ENCODE measurements at places on chromosomes 7 and 10.

DNA sequence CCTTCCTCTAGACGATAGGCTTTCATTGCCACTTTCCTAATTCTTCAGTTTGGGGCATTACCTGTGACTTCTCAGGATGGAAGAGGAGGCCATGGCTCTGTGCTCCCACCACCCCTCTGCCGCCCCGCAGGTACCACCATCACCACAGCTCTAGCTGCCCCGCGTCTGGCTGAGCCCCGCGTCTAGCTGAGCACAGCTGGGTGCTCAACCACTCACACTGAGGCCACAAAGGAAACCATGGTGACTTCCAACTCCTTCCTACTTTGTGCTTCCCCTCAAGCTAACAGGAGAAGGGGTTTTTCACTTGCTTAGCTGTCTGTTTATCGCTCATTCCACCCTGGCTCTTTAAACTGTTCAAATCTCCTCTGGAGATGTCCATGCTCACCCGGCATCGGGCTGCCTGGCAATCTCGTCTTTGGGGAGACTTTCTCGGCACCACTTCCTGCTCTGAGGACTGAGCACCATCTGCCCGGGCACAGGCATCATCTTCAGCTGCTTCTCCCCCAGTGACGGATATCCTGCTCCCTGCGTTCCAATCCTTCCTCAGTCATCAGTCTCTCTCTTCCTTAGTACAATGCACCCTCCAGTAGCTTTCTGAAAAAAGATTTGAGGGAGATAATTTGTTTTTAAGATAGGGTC, 59.4 kb downstream of the MAD1L1 start:
- no peak overlapping the region for H3K4me3 ChIP-seq
- peaks cover 59% of the 10 kb centered on the region for H3K36me3 ChIP-seq
- no peak overlapping the region for H3K27ac ChIP-seq
- no peaks in the 10 kb centered on the region for H3K27me3 ChIP-seq

DNA sequence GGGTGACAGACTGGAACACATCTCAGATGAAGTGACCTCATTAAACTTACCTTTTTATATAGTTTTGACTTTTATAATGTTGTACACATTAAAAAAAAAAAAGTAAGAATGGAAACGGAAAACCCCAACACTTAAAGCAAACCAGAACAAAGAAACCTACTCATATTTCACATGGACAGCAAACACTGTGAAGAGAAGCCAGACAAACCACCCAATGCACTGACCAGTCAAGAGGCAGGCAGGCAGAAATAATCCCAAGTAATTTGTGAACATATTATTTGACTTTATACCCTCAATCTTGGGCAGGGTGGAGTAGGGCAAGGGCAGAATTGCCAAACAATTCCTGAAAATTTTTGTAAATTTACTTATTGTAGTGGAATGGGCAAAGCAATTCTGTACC, 39.8 kb downstream of the WAPL start:
- no peak overlapping the region for H3K4me3 ChIP-seq
- no peak overlapping the region for H3K27ac ChIP-seq
- DNase-seq: no peak
- peaks cover 5% of the 10 kb centered on the region for H3K4me1 ChIP-seq
- H3K36me3 ChIP-seq: peaks cover 47% of the 10 kb centered on the region

DNA sequence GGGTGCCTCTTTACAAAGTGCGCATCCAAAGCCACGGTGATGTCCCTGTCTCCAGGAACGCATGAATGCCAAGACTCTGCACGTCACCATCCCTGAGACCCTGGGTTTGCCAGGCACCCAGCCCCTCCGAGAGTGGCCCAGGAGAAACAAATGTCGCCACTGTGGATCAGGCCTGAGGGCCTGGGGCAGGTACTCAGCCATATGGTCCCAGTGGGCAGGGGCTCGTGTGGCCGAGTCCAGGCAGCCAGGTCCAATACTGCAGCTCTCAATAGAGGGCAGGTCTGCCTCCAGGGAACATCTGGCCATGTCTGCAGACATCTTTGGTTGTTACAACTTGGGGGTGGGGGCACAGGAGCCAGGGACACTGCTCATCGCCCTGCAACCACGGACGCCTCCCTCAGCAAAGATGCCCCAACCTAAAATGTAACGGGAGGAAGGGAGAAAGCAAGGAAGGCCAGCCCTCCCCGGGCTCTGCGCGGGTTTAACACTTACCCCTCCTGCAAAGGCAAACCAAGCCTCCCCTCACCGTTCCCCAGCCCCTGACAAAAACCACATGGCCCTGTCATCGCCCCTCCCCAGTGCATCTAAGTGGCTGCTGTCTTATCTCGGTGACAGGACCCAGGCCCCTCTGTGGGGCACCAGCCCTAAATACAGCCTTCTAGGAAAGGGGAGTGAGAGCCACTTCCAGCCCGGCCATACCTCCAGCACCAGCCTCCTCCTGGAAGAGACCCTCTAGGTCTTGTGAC, 10.3 kb upstream of the PAPOLB start:
- no peaks in the 10 kb centered on the region for H3K36me3 ChIP-seq
- DNase-seq: no peak
- H3K4me3 ChIP-seq: no peak overlapping the region

DNA sequence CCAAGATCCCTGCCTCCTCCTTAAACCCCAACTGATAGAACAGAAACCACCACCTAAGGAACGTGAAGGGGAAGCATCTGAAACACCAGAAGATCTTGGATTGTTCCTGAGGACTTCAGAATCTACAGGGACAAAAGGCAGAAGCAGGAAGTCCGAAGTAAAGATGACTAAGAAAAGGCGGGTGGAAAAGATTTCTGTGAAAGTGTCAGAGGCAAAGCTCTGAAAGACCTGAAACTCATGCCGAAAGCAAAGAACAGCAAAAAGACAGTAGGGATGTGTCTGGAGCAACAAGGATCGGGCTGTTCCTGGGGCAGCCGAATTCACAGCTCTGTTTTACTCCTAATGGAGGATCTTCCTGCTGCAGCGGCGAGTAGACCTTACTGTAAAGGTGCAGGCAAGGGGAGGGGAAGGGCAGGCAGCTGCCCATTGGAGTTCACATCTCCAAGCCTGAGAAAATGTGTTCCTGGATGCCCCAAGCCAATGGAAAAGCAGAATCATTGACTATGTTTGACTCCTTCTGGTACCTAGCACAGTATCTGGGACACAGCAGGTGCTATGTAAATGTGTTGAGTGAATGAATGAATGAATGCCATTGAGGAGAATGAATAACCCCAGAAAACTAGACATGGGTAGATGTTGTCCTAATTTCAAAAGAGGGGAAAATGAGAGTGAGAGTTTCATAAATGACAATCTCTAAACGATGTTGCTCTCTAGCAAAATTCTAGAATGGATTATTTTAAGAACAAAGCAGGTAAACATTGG, 40.4 kb downstream of the PDIA4 start:
- H3K4me3 ChIP-seq: peak overlapping the region; percentile 96
- H3K4me1 ChIP-seq: peaks cover 48% of the 10 kb centered on the region
- no peak for DNase-seq
- peak overlapping the region; percentile 93 for H3K27ac ChIP-seq
- peaks cover 12% of the 10 kb centered on the region for H3K36me3 ChIP-seq

DNA sequence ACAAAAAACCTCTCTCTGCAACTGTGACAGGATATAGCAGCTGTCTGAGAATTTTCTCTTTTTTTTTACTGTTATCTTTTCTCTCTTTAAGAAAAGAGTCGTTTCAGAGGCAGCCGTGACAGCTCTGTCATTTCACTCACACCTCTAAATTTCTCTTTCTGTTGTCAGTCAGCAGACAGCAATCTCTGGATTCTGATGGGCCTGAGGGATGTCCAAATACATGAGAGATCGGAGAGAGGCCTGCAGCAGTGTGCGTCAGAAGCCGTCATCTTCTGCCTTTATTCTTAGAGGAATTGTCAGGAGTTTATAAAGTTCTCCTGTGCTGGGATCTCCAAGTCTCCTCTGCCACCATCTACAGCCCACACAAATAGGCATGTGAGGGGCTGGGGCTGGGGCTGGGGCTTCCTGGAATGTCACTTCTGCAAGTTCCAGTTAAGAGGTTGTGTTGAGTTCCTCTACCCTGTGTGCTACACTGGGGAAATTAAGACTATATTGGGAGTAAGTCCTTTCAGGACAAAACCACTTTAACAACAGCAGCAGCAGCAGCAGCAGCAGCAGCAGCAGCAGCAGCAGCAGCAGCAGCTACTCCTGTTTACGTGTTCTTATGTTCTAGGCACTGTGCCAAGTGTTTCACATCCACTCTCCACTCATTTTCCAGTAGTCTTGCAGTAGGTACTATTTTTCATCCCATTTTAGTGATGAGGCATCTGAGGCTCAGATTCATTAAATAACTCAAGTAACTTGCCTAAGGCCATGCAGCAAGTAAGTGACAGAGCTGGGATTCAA, 541.3 kb downstream of the LRMDA start:
- H3K27me3 ChIP-seq: no peaks in the 10 kb centered on the region
- H3K36me3 ChIP-seq: no peaks in the 10 kb centered on the region
- no peak overlapping the region for H3K4me3 ChIP-seq
- DNase-seq: no peak

DNA sequence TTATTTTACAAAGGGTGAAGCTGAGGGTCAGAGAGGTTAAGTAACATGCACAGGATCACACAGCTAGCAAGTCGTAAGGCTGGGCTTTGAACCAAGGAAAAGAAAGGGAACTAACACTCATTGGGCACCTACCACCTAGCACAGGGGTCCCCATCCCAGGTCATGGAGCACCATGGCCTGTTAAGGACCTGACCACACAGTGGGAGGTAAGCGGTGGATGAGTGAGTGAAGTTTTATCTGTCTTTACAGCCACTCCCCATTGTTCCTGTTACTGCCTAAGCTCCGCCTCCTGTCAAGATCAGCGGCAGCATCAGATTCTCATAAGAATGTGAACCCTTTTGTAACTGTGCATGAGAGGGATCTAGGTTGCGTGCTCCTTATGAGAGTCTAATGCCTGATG, 222.8 kb downstream of the RAB11FIP2 start:
- no peak overlapping the region for H3K4me3 ChIP-seq
- no peaks in the 10 kb centered on the region for H3K4me1 ChIP-seq
- H3K27ac ChIP-seq: no peak overlapping the region

DNA sequence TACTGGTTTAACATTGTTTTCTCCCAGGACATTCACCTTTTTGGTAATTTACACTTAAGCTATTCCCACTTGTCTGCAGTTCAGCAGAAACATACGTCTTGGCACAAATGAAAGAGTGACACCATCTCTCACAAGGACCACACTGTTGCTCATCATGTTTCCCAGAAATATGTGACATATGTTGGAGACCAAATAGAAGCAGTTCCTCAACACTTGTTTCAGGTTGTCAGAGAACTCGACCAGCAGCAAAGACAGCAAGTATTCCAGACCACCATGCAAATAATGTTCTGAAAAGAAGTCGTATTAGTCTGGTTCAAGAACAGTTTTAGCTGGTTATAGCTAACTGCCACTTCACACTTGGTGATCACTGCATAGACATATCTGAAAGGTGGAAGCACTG, 81.3 kb upstream of the KLF6 start:
- no peak overlapping the region for H3K4me3 ChIP-seq
- H3K36me3 ChIP-seq: no peaks in the 10 kb centered on the region
- H3K27ac ChIP-seq: peak overlapping the region; percentile 19
- no peaks in the 10 kb centered on the region for H3K27me3 ChIP-seq

- no peak overlapping the region for H3K4me3 ChIP-seq
- H3K36me3 ChIP-seq: no peaks in the 10 kb centered on the region
- H3K4me1 ChIP-seq: peaks cover 17% of the 10 kb centered on the region
- peaks cover 2% of the 10 kb centered on the region for H3K27me3 ChIP-seq
These were observed 72.3 kb downstream of the CREB5 start for GRCh38 chr7:28484606-28484935.

DNA sequence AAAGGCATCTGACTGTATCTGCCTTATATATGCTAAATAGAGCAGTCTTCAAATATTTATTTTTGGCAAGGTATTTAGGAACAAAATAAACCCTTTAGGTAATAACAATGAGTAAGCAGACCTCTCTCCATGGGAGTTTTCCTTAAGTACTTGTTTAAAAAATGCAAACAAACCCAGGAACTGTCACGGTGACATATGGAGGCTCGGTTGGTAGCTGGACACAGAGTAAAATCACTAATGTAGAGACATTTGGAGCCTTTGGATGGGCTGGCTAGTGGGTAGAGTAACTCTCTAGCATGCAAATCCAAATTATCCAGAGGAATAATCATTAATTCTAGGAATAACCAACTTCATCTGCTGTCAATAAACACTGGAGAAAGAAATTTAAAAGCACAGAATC, 71.6 kb upstream of the LAMB4 start:
- H3K36me3 ChIP-seq: no peaks in the 10 kb centered on the region
- H3K4me3 ChIP-seq: no peak overlapping the region
- no peak for DNase-seq

DNA sequence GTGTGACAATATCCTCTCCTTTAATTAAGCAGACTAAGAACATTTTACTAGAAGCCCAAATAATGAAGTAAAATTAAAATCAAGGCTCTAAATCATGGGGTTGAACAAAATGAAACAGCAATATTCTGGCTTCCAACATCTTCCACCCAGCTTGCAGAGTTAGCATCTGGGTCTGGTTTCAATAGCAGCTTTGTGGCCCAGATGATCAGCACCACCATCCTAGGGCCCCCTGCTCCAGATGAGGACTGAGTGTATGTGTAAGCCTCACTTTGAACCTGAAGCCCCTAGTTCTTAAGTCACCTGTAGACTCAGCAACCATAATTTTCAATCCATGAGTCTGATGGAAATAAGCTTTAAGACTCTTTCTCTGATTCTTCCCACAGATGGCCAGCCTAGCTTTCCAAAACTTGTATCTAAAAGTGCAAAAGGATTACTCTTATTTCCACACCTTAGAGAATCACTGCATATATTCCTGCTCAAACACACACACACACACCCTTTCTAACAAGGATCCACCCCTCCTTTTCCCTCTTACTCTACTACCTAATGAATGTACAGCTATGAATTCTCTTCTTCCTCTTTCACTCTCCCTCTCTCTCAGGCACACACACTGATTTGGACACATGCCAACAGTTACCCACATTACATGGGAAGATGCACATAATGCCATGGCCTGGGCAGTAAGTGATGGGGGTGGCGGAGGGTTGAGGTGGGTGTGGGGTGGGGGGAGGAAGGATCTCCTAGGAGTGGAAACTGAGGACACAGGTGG, 3.5 kb downstream of the DENND11 start:
- no peaks in the 10 kb centered on the region for H3K27me3 ChIP-seq
- H3K36me3 ChIP-seq: peaks cover 17% of the 10 kb centered on the region
- peak overlapping the region; percentile 59 for H3K27ac ChIP-seq
- peaks cover 72% of the 10 kb centered on the region for H3K4me1 ChIP-seq
- DNase-seq: no peak
- H3K4me3 ChIP-seq: peak overlapping the region; percentile 7

- no peak for DNase-seq
- H3K27ac ChIP-seq: no peak overlapping the region
- H3K36me3 ChIP-seq: no peaks in the 10 kb centered on the region
- no peaks in the 10 kb centered on the region for H3K4me1 ChIP-seq
- H3K27me3 ChIP-seq: no peaks in the 10 kb centered on the region
These were observed 136.8 kb downstream of the DGKB start for GRCh38 chr7:14765731-14766130.
